Cardiac septum (tissue), 1 donor: ENCODE measurements at places on chromosomes 3 and 15. TPM values are rescaled to one million over a fixed set of nuclear protein-coding genes. Genes with fewer than 3 reads are reported as not detected.
A peak's percentile ranks its signal among the peaks of the same experiment; 100 is the strongest.

DNA sequence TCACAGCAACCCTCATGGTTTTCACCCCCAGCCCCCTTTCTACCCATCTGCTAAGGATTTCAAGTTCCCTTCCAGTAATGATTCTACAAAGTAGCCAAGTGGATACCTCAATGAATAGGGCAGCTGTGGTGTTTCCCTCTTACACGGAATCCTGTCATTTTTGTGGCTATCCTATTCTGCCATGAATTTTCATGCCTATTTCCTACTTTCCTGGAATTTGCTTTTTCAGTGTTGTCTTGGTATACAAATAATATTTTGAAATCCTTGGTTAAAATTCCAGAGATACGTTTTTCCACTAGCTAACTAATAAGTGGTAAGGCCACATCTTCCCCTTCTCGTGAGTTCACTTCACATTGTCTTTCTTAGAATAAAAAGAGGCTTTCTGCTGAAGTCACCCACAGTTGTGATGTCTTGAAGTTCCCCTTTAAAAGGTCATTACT, 7.5 kb downstream of the ADPRH start:
- DNase-seq = no peak

GRCh38 chr3:13452490-13453335, 27.4 kb upstream of the HDAC11 start:
- no peak for DNase-seq

DNA sequence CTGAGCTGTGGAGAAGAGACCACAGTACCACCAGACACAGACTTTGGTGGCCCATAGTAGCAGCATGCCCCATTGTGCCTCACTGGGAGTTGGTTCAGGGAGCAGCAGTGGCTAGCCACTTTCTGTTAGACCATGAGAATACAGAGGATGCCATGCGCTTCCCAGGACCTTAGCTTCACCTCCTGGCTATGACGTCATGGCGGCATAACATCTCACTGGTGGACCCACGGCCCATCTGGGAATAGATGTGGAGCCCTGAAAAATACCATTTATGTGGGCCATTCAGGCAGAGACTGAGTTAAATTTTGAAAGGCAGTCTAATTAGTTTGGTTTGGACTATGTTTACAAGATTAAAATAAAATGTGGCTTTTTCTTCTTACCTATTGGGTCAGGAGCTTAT, 55.1 kb upstream of the NMD3 start:
- DNase-seq = no peak

- DNase-seq = no peak
Measured at GRCh38 chr3:185342459-185343174, 20.3 kb upstream of the MAP3K13 start.

- peak; percentile 15 for DNase-seq
Measured at GRCh38 chr3:10556312-10556711, 50.9 kb upstream of the ATP2B2 start.

DNA sequence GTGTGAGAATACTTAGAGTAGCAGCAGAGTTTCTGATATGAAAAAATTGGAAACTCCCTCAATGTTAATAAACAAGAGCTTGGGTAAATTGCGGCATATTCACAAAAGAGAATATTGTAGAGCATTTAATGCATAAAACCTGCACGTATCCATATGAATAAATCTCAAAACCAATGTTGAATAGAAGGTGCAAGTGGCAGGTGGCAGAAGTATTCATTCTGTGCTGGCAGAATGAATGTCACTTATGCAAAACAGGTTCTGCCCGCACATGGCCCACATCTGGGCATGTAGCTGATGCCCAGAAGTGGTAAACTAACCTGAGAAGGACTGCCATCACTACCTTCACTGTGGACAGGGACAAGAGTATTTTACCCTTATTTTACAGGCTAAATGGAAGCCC, 14.1 kb upstream of the PRSS50 start:
- no peak for DNase-seq

- DNase-seq = no peak
Measured at GRCh38 chr15:44097552-44097951, 97.5 kb downstream of the FRMD5 start.

- DNase-seq = no peak
Measured at GRCh38 chr3:169596126-169596525, 67.4 kb downstream of the MECOM start.

- no peak for DNase-seq
Measured at GRCh38 chr15:67035886-67036285, 29.5 kb upstream of the SMAD3 start.

DNA sequence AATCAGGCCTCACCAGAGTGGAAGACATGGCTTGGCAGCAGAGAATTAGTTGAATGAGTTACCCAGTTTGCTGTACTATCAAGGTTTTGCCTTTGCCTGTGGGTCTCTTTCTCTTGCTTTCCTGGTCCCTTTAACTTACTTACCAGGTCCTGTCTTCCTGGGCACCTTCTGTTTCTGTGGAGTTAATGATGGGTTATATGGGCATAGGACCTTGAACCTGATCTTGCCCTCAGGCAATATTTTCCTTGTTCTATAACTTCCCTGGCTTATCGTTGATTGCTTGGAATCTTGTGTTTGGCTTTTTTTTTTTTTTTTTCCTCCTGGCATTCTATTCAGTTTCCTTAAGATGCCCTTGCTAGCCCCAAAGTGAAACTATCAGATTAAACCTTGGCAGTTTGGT, 106.8 kb downstream of the HHLA2 start:
- DNase-seq = no peak

GRCh38 chr15:43243020-43243645, 22.3 kb upstream of the EPB42 start:
- peak; percentile 43 for DNase-seq

GRCh38 chr15:77654975-77655374, 22.3 kb upstream of the LINGO1 start:
- DNase-seq = no peak

- DNase-seq = no peak
Measured at GRCh38 chr15:82129761-82130160, 83.9 kb upstream of the MEX3B start.

DNA sequence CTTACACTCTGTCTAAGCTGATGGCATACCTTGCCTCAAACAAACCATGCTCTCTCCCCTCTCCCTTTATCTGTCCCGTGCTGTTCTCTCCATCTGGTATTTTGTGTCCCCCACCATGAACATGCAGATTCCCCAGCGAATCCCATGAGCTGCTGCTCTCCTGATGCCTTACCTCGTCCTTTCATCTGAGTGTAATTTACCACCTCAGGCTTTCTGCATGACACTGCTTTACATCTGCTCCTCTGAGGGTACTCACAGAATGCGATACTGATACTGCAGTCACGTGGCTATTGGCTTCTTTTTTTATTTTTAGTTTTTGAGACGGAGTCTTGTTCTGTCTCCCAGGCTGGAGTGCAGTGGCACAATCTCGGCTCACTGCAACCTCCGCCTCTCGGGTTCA, 341.7 kb downstream of the PTPRG start:
- DNase-seq = no peak

DNA sequence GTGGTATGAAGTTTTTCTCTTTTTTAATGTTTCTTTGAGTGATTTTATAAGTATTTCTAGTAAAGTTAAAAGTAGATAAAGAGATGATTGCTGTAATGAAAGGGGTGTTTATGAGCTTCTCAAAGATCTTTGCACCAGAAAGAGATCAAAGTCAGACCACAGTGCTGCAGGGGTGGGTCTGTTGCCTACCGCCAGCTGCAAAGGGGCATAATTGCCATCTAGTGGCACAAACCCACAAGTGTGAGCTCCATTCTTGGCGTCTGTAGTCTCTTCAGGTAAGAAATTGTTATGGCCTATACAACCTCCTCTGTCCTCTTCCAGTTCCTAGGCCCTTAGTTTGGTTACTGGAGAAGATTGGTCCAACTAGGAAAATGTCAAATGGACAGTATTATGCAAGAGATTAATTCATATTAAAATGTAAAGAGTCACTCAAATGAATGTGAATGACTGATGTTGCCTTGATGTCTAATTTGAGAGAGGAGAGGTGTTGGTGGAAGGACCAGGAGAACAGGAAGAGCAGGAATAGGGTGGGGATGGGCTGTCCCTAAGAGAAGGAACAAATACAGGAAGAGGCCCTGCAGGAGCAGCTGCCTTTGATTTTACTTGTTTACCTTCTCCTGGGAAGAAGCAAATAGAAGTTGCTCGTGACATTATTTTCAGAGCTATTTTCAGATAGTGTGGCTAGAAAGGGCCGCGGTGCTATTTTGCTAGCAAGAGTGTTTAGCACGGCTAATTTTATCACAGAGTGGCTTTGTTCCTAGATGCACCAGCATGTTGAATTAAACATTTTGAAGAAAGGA, 53.0 kb upstream of the GSK3B start:
- DNase-seq = no peak

- no peak for DNase-seq
Measured at GRCh38 chr15:67190813-67191212, 63.6 kb downstream of the AAGAB start.

GRCh38 chr3:171317171-171317570, 143.0 kb downstream of the TNIK start:
- no peak for DNase-seq

DNA sequence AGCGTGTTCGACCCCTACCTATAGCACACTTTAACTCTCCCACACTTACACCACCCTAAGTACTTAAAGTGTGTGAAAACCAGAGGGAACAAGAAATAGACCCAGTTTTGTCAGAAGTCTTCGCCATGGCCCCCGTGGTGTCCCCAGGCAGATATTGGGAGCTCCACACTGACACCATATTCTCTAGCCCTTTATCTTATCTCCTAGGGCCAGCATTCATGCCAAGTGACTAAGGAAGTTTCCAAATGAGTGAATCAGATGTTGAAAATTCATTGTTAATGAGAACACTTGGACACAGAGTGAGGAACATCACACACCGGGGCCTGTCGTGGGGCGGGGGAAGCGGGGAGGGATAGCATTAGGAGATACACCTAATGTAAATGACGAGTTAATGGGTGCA, 31.8 kb downstream of the P3H2 start:
- DNase-seq = no peak

DNA sequence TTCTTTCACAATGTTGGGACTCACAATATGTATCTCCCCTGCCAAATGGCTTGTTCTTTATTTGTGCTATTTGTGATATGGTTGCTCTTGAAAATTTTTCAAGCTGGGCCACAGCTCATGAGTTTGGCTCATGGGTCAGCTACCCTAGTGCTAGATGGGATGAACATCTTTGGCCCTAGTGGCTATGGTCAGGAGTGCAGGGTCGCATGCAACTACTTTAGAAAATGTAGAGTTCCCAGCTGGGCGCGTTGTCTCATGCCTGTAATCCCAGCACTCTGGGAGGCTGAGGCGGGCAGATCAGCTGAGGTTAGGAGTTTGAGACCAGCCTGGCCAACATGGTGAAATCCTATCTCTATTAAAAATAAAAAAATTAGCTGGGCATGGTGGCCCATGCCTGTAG, 55.8 kb downstream of the POLR2M start:
- no peak for DNase-seq

- no peak for DNase-seq
Measured at GRCh38 chr3:9161298-9161697, 88.1 kb downstream of the SRGAP3 start.

GRCh38 chr3:184360070-184360928, 1.1 kb downstream of the CLCN2 start:
- no peak for DNase-seq

DNA sequence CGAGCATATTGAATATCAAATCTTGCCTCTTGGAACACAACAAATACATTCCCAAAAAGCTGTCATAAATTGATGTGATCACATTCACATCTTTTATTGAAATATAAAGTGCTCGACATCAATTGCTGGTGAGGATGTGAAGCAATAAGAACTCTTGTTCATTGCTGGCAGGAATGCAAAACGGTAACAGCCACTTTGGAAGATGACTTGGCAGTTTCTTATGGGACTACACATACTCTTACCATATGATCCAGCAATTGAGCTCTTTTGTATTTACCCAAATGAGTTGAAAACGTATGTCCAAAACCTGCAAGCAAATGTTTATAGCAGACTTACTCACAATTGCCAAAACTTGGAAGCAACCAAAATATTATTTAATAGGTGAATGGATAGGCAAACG, 234.9 kb downstream of the CACNA2D3 start:
- no peak for DNase-seq

DNA sequence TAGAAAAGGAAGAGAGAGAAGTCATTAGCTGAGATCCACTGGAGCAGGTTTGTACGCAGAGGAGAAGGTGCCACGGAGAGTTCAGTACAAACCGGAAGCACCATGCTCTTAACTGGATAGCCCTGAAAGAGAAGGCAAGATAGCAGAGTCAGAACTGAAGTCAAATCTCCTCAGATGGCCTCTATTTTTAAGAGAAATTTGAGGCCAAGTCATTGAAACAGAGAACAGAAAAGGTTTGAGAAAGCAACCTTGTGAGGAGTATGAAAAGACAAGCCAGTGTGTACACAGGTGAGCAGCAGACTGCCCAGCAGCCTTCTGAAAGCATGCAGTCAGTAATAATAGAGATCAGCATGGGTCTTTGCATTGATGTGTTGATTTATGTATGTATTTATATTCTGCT, 66.1 kb upstream of the SPRED1 start:
- DNase-seq = no peak

DNA sequence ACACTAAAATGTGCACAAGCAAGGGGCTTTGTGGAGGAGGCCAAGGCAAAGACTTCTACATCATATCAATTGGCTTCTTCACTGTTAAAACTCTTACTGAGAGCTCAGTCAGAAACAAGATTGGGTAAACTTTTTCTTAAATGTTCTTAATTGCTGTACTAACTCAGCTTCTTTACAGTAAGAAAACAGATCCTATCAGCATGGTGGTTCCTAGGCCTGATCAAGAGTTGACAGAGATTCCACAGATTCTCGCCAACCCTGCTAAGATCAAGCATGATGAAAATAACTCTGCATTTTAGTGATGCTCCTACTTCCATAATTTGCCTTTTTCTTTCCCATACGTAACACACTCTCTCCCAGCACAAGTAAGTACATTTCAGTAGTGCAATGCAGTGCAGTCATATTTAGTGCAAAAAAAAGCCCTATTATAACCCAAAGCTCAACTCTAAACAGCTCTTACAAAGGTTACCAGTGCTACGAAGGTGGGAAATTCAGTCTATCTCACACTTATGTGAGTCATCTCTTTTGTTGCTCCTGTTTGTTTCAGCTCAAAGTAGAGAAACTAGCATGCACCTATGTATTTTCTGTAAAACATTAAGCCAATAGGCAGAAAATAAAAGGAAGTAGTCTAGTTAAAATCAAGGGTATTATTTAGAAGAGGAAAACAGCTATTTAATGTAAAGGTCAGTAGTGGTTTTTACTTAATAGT, 29.9 kb downstream of the TIGIT start:
- DNase-seq = no peak

GRCh38 chr3:40915346-40915865, 283.9 kb upstream of the CTNNB1 start:
- DNase-seq = no peak

TMIE gene
- 0.51 TPM for total RNA-seq

CDCP1 gene
- total RNA-seq = 0.57 TPM

VIPR1 gene
- total RNA-seq = 0.89 TPM

TRIM59 gene
- total RNA-seq = 0.51 TPM

CCDC13 gene
- total RNA-seq = 1.1 TPM

GPR176 gene
- 2.7 TPM for total RNA-seq

CFAP20DC gene
- total RNA-seq = 0.08 TPM

SPATA12 gene
- total RNA-seq = not detected

LRRN1 gene
- 0.59 TPM for total RNA-seq

JMJD7 gene
- 16.3 TPM for total RNA-seq

SNTN gene
- total RNA-seq = not detected

DOCK3 gene
- 6.1 TPM for total RNA-seq
